ENCODE measurements at places on chromosomes 6 and 20.

DNA sequence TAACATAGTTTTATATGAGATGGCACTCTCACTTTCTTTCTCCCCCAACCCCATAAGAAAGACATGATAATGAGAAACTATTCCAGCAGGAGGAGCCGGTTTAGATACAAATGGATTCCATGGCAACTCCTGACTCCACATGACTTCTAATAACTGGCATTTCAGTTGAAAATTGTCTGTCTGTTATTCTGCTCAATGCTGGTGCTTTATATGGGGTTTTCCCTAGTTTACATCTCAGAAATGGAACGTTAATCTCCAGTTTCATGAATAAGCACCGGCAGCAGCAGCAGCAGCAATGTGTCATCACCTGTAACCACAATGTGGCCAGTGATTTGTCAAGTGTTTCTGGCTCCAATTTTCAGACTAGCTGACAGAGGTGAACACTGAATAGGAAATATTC lies 8.0 kb upstream of the SIM1 start:
- DNase-seq, result peak; percentile 90

DNA sequence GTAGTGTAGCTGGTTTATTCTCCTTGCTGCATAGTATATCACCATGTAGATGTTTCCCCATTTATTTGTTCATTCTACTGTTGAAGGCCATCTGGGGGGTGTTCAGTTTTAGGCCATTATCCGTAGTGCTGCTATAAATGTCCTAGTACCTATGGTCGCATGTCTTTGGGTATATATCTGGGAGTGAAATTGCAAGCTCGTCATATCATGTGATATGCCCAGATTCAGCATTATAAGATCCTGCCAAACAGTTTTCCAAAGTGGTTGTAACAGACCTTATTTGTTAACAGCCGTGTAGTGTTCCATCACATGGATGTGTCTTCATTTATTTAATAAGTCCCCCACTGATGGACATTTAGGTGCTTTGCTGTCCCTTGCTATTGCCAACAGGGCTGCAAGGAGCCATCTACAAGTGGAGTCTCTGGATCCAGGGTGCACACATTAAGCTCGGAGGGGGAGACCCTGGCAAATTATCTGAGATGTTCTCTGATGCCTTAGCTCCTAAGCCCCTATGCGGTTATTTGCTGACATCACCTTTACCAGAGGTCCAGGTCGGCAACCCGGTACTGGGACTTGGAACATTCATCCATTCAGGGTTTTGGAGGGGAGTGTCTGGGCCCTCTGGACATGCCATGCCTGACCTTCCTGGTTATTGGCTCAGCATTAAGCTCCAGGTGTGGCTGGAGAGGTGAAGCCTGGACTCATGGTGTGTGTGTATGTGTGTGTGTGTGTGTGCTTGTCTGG lies 16.9 kb downstream of the LBP start:
- no peak for DNase-seq

GRCh38 chr20:19995220-19995863 lies 21.8 kb upstream of the NAA20 start:
- no peak for DNase-seq

DNA sequence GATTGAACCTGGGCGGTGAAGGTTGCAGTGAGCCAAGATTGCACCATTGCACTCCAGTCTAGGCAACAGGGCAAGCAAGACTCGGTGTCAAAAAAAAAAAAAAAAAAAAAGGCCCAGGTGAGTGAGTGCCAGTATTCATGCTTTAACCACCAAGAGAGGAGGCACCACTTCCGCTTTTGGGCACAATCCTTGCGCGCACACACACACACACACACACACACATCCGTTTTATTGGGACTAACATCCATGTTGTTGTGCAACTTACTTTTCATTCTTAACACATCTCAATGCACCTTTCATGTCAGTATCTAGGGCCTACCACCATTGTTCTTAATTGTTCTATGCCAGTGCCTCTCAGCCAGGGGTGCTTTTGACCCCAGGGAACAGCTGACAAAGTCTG lies 263.0 kb downstream of the CDC5L start:
- no peak for DNase-seq

DNA sequence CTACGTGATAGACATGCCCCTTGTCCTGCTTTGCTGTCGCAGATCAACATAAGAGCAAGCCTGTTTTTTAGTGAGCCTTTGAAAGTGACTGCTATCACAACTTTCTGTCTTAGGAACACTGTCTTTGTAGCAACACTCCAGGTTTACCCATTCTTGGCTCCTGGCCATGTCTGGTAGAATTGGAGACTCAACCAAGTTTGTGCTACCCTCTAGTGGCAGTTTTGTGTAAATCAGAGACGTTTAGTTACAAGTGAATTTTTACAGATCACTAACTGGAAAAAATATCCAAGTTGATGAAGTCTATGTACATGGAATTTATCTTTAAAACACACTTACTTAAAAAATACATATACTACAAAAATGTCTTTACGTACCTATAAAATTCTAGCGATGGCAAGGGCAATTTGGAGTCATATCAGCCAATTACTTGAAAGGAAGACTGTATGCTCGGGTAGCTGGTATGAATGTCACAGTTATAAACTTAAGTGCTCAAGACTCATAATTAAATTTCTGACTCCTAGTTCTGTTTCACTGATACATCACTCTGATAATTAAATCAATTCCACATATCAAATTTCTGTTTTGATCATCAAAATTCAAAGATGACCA lies 101.4 kb downstream of the ADGB start:
- peak; percentile 70 for DNase-seq

- DNase-seq, result no peak
Observed at GRCh38 chr20:910132-910869, 5.8 kb downstream of the ANGPT4 start.

GRCh38 chr6:126983779-126984178 lies 134.7 kb upstream of the RSPO3 start:
- DNase-seq, result no peak

GRCh38 chr20:221258-221830 lies 5.7 kb upstream of the DEFB129 start:
- DNase-seq, result no peak

DNA sequence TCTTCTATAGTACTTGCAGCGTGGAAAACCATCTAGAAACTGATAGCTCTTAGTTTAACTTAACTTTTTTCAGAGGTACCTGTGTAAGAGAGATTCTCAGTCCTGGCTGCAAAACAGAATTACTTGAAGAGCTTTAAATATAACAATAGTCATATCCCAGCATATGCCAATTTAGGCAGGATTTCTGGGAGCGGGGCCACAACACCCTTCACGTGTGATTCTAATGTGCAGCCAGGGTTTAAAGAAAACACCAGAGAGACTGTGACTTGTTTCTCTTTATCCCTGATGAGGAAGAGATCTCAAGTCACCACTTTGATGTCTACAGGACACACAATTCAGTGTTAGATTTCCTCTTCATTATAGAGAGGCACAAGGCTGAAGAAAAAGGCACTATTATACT lies 103.7 kb downstream of the PDSS2 start:
- no peak for DNase-seq

DNA sequence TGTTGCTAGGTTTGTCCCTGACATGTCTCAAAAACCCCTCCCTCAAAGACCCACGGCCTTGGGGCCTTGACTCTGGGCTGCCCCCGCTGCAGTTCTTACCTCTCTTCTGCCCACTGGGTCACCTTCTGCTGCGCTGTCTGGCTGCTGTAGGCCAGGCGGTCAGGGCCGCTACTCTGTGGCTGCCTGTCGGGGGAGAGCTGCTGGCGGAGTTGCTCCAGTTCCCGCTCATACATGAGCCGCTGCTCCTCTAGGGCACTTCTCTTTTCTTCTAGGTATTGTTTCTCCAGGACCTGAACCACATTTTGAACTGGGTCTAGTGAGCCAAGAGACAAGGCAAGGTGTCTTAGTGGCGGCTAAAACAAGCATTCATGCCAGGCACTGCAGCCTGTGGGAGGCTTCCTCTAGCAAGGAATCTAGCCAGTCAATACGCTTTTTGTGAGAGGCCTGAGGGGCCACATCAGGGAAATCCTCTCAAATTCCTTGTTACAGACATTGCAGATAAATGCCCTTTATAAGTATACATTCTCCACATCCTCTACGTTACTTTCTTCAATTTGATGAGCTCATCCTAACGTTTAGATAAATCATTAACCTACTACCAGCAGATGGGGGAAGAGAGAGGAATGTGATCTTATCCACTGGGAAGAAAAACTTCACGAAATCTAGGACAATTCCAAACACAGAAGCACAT lies 110.3 kb upstream of the NUP153 start:
- no peak for DNase-seq

DNA sequence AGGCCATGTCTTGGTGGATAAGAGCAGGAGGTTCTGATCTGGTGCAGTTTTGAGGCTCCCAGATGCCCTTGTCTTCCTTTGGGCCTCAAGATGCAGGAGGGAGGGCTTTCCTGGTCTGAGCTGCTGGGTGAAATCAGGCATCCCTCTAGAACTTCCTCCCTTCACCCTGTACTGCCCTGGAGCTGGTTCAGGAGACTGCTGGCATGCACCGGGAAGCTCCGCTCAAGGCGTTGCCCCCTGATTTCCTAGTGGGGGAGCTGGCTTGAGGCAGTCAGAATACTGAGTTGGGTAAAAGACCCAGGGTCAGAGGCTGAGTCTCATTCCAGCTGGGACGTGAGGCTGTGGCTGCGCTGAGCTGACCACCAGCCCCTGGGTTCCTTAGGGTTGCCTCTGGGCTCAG lies 12.0 kb downstream of the PHACTR3 start:
- no peak for DNase-seq

DNA sequence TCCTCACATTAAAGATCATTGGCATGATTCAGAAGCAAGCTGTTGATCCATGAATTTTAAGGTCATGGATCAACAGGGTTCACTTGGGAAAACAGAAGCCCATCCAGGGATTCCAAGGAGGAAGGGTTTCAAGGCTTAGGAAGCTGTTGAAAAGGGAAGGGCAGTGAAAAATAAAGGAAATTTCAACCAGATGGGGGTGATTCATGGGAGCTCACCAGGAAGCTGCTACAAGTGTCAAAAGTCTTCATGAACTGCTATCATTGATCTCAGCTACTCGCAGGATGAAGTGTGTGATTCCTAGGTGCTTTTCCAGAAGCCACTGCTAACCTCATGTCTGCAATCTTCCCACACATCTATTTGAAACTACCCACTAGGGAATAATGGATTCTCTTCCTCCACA lies 26.2 kb downstream of the ADTRP start:
- DNase-seq, result no peak

DNA sequence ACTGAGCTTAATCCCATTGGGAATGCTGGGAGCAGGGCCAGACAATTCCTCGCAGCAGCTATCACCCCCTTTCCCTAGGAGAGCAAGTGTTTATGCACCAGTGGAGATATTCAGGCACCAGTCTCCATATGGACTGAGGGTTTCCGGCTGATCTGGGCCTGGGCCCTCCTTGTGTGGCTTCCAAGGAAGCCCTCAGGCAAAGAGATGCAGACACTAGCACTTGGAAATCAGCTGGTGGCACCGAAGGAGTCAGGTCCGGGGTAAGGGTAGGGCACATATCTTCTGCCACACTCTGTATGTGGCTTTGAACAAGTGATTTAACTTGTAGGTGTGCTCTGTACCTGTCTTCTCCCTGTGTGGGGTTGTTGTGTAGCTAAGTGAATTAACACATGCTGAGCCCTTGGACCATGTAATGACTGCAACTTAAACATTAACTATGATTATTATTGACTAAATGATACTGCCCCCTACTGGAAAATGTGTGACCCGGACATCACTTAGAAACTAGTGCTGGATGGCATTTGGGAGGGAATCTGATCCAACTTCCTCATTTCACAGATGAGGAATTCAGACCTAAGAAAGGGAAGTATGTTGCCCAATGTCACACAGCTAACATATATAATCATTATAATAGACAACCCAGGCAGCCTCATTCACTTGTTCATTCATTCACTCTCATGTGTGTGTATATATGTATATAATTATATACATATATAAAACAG lies 19.3 kb upstream of the WFDC2 start:
- peak; percentile 27 for DNase-seq

GRCh38 chr6:170117111-170117972 lies 173.5 kb downstream of the DLL1 start:
- DNase-seq, result no peak

- no peak for DNase-seq
Observed at GRCh38 chr6:89197141-89197540, 20.0 kb downstream of the GABRR1 start.

DNA sequence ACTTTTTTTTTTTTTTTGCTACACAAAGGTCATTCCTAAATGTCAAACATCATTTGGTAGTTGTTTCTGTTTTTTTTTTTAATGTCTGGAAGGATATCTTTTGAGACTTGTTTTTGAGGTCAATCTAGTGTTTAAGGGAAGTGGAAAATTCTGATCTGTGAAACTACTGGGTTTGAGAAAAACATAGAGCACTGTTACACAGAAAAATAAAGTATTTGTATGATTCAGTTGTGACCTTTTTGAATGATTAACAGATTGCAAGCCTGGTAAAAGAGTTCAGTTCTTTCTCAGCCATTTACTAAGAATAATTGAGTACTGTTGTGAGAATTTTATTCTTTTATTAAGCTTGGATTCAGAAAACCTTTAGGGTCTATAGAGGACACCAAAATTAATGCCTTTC lies 276.7 kb downstream of the ADGRB3 start:
- DNase-seq, result no peak

- DNase-seq, result no peak
Observed at GRCh38 chr20:29878281-29878741, 1379.2 kb upstream of the DEFB115 start.

DNA sequence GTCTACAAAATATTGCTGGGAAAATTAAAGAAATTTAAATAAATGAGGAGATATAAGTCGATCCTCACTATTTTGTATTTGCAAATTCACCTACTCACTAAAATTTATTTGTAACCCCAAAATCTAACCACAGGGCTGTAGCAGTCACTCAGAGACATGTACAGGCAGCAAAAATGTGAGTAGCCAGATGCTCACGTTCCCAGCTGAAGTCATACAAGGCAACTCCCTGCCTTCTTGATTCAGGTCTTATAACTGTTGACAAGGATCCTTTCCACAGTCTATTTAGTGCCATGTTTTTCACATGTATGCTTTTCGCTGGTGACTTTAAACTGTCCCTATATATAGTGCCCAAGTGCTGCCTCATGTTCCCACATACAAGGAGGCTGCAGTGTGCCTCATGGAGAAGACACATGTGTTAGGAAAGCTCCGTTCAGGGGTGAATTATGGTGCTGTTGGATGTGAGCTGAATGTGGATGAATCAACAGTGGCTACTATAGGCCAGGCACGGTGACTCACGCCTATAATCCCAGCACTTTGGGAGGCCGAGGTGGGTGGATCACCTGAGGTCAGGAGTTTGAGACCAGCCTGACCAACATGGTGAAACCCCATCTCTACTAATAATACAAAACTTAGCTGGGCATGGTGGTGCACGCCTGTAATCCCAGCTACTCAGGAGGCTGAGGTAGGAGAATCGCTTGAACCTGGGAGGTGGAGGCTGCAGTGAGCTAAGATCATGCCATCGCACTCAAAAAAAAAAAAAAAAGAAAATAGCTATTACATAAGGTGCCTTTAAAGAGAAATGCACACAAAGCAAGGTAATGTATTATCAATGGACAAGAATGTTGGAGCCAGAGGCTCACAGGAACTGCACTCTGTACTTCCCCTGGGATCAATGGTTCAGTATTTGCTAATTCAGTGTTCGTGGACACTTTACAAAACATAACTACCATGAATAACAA lies 55.3 kb downstream of the STK35 start:
- peak; percentile 62 for DNase-seq

GRCh38 chr6:71246596-71246995 lies 42.0 kb upstream of the OGFRL1 start:
- no peak for DNase-seq
